ENCODE measurements at places on chromosomes 5 and 9. TPM values are rescaled to one million over a fixed set of nuclear protein-coding genes. Genes with fewer than 3 reads are reported as not detected.

PCDHGC5 gene
- 8.1 TPM for total RNA-seq

SLC25A2 gene
- total RNA-seq, result 0.39 TPM

TMEFF1 gene
- total RNA-seq, result 0.26 TPM

NIM1K gene
- total RNA-seq, result 3.9 TPM

GBGT1 gene
- total RNA-seq, result 9.5 TPM

RANBP17 gene
- 28.6 TPM for total RNA-seq

PCDHB7 gene
- total RNA-seq, result 2.0 TPM

RASEF gene
- total RNA-seq, result 0.11 TPM

PCDHB8 gene
- total RNA-seq, result 0.52 TPM

DNM1 gene
- total RNA-seq, result 9.4 TPM

EXOSC3 gene
- 27.2 TPM for total RNA-seq

OR1N1 gene
- total RNA-seq, result not detected

SPATA6L gene
- 1.8 TPM for total RNA-seq

NMUR2 gene
- not detected for total RNA-seq

PCDHB16 gene
- 4.4 TPM for total RNA-seq

IL17B gene
- total RNA-seq, result not detected

PCDHGA2 gene
- total RNA-seq, result 4.7 TPM

UGT3A2 gene
- total RNA-seq, result not detected

GPR107 gene
- 36.3 TPM for total RNA-seq

SPATA31D4 gene
- total RNA-seq, result not detected

SLC6A18 gene
- not detected for total RNA-seq

TMEM174 gene
- not detected for total RNA-seq
